ENCODE measurements at places on chromosomes 6 and 20.

DNA sequence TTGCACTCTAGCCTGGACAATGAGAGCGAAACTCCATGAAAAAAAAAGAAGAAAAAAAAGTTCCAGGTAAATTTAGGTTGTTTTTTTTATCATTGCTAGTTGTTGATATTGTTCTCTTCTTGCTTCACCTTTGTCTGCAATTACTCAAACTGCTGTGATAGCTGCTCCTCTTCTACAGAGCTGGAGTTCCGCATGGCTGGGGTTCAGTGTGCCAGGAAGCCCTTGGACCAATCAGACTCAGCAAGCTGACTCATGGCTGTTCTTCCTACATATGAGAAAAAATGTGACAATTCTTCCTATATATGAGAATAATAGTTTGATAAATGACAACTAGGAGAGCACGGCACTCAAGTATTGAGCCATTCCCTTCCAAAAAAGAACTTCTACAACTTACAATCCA, 28.4 kb downstream of the DPPA5 start:
- no peak for DNase-seq

DNA sequence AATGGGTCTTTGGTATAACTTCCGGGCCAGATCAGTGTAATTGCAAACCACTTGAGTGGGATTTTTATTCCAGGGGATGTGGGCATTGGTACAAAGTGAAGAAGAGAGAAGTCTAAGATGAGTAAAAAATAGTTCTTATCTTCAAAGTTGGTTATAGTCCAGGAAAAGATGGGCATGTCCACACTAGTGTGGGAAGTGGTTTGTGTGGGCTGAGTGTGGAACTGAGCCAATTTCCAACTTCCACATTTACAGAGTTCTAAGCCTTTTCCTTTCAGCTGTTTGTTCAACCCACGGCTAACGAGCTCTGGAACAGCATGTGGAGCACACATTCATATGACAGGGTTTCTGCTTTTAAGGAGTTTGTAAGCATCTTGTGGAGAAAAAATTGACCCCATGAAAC, 72.3 kb upstream of the IFNGR1 start:
- DNase-seq = peak; percentile 83

DNA sequence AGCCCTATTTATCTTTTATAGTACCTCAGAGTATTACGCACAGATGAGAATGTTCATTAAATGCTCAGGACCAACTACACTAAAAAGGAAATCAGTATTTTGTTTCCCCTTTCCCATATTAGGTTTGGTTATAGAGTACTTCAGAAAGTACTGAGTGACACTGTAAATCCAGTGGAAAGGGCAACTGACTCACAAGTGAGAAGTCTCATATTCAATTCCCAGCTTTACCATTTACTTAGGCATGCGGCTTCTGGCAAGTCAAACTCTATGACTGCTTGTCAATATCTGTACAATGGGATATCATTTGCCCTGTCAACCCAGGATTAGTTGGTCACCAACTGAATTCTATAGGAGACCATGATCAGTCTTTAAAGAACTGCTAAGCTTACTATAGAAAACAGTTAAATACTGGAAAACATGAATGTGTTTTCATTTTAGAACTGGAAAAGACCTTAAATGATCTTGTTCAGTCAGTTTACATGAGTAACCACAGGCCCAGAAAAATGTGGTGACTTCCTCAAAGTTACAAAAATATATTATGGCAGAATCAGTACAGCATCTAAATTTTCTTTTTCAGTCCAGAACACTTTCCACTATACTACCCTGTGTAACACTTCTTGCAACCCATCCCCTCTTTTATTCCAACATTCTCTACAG, 3.6 kb downstream of the MAP3K7 start:
- DNase-seq = peak; percentile 13

GRCh38 chr6:109472132-109472995, 10.7 kb downstream of the ZBTB24 start:
- DNase-seq = no peak

- no peak for DNase-seq
These were observed 34.3 kb downstream of the SIRPA start for GRCh38 chr20:1929460-1929859.

DNA sequence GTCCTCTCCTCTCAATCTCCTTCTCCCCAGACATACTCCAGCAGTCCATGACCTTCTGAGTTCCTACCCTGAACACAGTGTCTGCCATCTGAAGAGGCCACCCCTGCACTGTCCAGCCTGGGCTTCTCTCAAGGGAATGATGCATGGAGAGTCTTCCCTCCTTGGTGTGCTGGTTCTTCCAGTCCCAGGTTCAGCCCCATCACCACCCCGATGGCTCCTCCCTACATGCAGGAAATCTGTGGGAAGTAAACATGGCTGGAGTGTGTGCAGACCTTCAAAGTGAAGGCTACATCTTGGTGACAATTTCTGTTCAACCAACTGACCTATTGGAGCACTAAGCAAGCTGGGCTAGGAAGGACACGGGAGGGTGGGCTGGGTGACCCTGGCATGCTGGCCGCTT, 121.0 kb upstream of the JAG1 start:
- DNase-seq = no peak

DNA sequence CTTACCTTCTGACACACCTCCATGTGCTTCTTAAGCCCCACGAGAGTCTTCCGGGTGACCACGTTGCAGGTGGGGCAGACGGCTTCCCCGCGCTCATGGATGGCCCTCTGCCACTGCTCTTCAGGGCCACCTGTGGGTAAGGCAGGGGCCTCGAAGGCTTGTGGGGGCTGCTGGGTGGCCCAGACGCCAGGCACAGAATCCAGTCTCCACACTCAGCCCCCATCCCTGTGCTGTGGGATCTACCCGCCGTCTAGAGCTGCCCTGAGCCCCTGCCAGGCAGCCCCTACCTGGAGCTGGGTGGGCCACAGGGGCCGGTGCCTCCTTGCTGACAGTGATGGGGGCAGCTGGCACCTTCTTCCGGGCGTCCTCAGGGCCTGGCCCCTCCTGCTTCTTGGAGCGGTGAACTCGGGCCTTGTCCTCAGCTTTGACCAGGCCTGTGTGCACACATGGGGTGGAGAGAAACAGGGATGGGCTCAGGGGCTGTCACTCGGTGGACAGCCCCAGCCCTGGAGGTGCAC, 5.9 kb downstream of the ZNF512B start:
- no peak for DNase-seq

GRCh38 chr6:50116390-50116789, 66.7 kb upstream of the DEFB112 start:
- no peak for DNase-seq

- DNase-seq = peak; percentile 54
These were observed 1.1 kb downstream of the SNAI1 start for GRCh38 chr20:49983848-49984408.

DNA sequence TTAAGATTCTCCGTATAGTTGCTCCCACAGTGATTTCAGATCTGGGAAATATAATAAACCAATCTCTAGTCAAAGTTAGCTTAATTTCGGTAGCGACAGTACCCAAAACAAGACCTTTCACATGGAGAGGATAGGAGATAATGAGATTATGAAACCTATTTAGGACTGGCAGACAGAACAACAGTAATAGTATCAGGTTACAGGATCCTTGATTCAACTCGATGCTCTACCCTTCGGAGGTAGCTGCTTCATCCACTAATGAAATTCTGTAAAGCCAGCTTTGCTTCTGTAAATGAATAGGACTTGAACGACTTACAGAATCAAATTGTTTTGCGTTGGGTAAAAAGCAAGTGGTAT, 534 bp upstream of the AKIRIN2 start:
- peak; percentile 84 for DNase-seq

- peak; percentile 87 for DNase-seq
These were observed 993 bp downstream of the STX16 start for GRCh38 chr20:58651946-58652605.

GRCh38 chr20:47427067-47427466, 70.6 kb upstream of the ZMYND8 start:
- DNase-seq = no peak

DNA sequence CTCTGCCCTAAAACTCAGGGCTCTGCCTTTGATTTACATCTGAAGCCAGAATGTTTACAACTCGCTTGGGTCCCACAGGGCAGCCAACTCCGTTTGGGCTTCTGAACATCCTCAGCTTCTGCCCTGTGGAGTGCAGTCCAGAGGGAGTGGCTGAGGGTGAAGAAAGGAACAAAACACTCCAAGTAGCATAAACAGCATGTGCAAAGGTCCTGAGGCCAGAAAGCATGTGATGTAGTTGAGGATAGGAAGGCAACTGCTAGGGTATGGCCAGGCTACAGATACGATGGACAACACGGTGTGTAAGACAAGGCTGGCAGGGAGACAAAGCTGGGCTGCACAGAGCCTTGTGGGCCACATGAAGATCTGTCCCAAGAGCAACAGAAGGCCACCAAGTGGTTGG, 12.5 kb downstream of the JAG1 start:
- DNase-seq = no peak

DNA sequence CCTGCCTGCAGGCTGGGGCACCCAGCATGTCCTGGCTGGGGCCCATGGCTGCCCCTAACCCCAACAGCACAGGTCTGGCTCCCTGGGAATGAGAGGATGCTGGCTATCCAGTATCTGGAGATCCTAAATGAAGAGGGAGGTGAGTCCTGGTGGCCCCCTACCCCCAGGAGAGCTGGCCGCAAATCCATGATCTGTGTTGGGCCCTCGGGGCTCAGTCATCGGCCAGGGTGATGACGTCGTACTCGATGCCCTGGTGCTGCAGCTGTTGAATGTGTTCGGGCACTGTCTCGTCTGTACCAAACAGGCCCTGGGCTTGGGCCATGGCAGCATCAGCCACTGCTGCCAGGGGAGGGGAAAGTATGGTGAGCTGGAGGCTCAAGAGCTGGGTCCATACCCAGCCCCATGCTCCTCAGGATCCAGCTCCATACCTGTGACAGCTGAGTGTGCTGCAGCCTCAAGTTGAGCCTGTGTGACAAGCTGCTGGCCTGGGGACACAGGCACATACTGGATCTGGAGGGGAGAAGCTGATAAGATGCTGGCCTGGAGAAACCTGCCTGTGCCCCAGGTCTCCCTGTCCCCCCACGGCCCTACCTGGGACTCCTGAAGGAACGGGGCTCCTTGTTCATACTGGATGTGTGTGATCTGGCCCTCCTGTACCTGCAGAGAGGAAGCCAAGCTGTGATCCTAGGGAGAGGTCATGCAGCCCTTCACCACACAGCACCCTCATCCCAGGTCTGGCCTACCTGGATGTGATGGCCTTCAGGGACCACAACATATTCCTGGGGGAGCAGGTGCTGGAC, 14.5 kb downstream of the PCIF1 start:
- no peak for DNase-seq

GRCh38 chr20:50754420-50754819, 23.0 kb downstream of the PARD6B start:
- DNase-seq = no peak

DNA sequence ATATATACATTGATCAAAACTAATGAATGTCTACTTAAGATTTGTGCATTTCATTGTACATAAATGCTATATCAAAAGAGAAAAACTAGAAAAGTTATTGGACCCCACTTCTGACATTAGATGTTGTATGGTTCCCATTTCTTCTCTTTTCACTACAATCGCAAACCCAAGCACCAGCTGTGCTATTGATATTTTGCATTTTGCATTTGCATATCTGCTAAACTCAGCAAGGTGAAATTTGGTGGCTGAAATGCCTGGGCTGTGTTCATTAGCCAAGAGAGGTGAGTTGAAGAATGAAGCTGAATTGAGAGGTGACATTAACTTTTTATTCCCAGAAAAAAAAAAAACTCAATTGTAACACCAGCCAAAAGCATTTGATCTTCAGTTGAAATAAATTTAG, 232.1 kb upstream of the TENT5A start:
- DNase-seq = no peak

- DNase-seq = no peak
These were observed 17.0 kb upstream of the TOP1 start for GRCh38 chr20:41011551-41012067.

DNA sequence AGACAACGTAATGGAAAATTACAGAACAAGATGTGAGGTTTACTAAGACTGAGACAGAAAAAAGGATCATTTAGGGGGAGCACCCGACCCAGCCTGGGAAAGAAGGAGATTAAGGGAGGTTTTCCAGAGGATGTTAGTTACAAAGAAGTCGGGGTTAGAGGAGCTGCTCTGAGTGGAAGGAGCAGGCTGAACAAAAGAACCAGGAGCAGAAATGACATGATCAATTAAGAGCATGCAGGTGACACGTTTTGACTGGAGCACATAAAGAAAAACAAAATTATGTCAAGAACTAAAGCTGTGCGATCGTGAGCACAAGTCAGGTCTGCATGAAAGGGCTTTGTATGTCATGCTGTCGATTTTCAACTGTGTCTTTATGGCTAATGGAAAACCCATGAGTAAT, 417.3 kb upstream of the MARCKS start:
- DNase-seq = no peak

GRCh38 chr20:49594143-49594930, 26.4 kb upstream of the PTGIS start:
- DNase-seq = peak; percentile 87

DNA sequence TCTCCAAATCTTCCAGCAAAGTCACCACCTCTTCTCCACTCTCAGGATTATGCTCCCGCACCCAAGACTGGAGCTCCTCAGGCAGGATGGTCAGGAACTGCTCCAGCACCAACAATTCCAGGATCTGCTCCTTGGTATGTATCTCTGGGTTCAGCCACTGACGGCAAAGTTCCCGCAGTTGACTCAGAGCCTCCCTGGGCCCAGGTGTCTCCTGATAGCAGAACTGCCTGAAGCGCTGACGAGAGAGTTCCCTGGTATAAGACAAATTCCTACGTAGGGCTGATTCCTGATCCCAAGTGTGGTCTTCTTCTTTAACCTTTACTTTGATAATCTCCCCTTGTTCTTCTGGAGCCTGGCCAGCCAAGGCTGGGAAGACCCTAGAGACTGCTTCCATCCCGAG, 60.6 kb downstream of the GPX5 start:
- no peak for DNase-seq

- DNase-seq = no peak
These were observed 11.9 kb downstream of the FAM184A start for GRCh38 chr6:119066517-119066916.

DNA sequence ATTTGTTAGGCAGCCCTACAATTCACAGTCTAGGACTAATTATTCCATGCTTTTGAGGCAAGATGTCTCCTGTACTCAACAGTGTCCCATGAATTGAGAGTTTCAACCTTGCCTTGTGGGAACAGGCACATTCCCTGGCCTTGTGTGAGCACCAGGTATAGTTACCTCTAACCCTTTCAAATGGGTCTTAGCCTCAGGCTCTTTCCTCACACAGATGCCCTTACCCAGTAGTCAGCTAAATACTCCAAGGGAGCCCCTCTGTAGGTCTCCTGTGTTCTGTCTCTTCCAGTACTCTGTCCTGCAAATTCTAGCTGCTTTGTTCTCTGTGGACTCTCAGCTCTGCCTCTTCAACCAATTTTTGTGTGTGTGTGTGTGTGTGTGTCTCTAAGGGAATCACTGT, 135.3 kb downstream of the ZFAND3 start:
- no peak for DNase-seq

DNA sequence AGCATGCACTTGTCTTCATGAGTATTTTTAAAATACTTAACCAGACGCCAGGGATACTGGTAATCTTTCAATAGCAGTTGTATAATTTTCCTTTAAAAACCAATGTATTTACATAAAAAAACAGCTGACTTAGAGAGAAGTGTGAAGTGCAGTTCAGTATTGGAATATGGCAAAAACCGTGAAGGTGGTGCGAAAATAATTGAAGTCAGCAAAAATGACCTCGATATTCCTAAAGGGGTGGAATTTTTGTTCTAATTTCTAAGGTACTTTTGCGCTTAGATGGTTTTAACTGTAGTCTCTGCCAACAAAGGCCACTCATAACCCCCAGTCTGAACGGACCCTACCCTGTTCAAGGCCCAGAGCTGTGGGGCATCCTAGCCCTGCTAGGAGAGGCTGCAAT, 25.3 kb downstream of the GNAS-AS1 start:
- no peak for DNase-seq

All from choroid plexus epithelial cell (primary cell).